ENCODE measurements at places on chromosomes 1 and 21.

DNA sequence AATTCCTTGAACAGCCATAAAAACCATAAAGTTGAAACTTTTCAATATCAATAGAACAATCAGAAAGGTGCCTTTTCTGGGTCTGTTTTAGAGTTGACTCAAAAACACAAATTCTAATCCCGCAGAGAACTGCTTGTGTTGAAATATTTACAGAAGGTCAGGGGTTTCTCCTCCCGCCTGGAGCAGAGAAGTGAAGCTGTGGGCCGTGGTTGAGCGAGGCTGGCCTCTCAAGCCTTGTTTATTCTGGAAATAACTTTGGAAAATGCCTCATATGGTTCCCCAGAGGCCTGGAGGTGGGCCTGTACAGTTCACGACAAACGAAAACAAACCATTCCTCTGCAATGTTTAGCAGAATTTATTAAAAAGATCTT lies 90.8 kb upstream of the ERRFI1 start:
- no peak for DNase-seq

- no peak for DNase-seq
These were observed 14.0 kb downstream of the OLFML2B start for GRCh38 chr1:162009501-162010174.

DNA sequence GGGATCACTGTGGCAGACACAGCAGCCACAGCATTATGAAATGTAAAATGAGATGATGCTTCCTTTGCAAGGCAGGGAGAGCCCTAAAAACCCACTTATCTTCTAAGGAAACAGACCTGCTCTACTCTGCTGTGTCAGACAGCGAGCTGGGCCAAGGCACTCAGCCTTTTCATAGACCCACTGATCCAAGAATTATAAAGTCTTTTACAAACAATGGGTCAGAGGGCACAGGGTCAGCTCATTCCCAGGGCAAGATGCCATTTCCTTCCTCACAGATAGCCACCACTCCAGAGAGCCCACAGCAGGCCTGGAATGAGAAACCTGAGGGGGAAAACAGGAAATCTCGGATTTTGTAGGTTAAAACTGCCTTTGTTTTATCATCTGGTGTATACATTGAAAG lies 42.9 kb downstream of the CASQ2 start:
- no peak for DNase-seq

DNA sequence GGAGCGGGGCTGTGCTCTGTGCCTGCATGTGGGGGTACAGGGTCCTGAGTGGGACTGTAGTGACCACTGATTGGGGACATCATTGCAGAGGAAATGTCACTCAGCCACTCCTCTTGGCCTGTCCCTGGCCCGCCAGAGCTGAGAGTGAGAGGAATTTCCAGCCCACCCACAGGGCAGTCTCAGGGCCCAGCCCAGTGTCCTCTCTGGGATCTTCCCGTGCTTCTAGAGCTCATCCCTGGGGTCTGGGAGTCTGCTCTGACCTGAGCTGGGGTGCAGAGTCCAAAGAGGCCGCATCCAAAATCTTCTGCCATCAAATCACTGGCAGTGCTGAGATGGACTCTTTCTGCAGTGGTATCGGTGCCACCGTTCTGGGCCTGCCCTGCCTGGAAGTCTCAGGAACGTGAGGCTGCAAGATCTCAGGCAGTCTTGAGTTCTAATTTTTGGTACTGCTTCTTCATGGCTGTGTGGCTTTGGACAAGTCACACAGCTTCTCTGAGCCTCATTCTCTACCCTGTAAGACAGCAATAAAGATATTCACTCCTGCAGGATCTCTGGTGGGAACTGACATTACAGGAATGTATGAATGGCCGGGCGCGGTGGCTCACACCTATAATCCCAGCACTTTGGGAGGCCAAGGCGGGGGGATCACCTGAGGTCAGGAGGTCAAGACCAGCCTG lies 100.8 kb upstream of the TARDBP start:
- no peak for DNase-seq

- DNase-seq, result no peak
These were observed 26.4 kb downstream of the RRAGC start for GRCh38 chr1:38833146-38833545.

DNA sequence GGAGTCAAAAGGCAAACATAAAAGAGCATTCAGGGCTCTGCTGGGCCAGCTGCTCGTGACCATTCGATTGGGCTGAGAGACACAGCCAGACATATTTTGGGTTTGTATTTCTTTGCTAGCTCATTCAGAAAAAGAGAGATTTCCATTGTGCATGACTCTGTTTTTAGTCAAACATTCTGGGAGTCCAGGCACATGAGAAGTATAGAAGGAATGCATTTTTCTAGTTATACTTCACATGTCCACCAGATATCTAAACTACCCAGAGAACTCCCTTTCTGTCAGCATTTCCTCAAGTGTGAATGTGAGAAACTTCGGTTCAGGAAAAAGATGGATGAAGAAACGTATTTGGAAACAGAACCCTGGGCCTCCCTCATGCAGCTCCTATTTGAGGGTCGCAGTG lies 6.3 kb upstream of the KCNE1 start:
- no peak for DNase-seq

DNA sequence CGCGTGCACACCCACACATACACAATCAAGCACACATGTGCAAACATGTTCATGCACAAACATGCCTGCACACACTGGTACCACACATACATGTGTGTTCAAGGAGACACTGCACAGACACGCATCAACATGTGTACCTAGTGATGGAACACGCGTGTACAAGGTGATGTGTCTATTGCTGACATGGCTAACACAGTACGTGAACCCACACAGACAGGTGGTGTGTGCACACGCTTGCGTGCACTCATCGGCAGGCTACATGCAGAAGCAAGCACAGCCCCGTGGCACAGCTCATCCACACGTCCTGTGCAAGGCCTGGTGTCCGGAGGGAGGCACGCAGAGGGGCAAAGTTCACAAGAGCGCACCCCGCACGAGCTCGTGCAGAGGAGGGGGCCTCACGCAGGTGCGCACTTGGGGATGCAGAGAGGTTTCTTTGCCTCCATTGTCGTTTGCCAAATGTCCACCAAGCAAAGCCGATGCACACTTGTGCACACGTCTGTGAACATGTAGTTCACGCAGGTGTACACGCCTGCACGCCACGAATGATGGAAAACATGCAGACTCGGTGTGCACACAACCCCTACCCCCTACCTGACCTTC lies 969 bp downstream of the ACAP3 start:
- peak; percentile 54 for DNase-seq

GRCh38 chr1:160744199-160744851 lies 5.3 kb downstream of the SLAMF7 start:
- DNase-seq, result no peak

DNA sequence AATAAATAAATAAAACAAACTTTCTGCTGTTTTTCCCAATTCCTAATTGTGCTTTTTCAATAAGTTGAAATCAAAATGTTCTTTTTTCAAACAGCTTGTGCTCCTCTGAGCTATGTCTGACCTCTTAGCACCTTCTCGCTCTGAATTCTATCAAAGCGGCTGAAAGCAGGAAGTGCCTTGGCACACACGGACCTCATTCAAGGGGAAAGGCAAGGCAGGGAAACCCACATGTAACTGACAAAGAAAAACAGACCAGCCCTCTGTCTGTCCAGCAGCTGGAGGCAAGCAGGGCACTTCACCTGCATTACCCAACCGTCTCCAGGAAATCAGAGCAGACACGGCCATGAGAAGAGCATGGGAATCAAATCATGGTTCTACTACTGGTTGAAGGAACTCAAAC lies 56.7 kb downstream of the PLPP3 start:
- DNase-seq, result no peak

DNA sequence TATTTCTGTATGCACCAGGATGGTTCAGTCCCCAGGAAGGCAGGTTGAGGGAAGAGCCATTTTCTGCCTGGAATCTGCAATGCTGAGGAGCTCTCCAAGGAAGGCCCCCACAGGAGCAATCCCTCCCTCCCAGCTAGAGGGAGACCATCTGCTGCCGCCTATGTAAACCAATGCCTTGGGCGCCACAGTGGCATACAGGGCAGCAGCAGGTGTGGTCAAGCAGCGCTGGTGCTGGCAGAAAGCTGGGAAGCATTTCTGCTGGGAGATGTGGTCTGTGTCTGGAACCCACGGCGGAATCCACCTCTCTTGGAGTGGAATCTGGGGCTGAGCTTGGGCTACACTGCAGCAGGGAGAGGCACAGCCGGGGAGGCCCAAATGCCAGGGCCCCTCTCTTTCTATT lies 283.3 kb downstream of the RRAGC start:
- DNase-seq, result peak; percentile 72

DNA sequence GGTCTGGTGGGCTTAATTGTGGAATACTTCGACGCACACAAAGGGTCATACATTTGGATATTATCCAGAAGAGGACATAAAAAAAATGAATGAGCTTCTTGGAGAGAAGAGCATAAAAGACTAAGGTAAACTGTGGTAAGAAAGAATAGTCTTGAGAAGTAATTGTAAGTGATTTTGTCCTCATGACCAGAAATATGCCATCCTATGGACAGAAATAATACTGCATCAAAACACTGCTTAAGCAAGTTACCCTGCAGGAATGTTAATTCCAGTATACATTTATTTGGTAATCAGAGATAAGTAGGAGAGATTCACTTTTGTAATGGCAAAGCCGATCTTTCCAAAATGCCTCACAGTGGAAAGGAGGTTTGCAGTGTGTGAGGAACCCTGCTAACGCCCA lies 111.9 kb downstream of the NRIP1 start:
- DNase-seq, result no peak

GRCh38 chr1:240790856-240791255 lies 178.9 kb upstream of the GREM2 start:
- no peak for DNase-seq

- no peak for DNase-seq
These were observed 105.6 kb upstream of the USH2A start for GRCh38 chr1:216528816-216529215.

GRCh38 chr1:1603671-1604373 lies 3.9 kb upstream of the FNDC10 start:
- DNase-seq, result no peak

GRCh38 chr1:235954306-235955283 lies 87.9 kb upstream of the LYST start:
- no peak for DNase-seq

DNA sequence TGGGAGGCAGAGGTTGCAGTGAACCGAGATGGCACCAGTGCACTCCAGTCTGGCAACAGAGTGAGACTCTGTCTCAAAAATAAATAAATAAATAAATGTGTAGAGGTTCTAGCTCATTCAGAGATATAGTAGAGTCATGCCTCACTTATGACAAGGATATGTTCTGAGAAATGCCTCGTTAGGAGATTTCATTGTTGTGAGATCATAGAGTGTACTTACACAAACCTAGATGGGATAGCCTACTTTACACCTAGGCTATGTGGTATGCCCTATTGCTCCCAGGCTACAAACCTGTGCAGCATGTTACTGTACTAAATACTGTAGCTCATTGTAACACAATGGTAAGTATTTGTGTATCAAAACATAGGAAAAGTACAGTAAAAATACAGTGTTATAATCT lies 155.3 kb upstream of the JUN start:
- DNase-seq, result no peak

DNA sequence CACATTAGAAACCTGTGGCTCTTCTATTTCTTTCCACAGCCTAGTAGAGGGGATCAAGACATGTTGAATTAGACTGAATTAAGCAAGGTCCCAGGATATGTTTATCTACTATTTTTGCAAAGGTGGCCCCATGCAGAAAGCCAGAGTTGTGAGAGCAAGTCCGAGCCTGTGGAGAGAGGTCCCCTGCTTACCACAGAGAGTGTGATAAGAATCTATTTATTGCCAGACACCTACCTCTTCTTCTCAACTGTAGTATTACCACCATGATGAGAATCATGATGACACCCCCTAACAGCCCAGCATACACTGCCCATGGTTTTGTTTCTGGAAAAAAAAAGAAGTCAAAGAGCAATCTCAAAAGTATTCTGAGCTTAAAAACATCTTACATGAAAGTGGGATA lies 23.0 kb downstream of the SLAMF1 start:
- no peak for DNase-seq

GRCh38 chr21:34928637-34929036 lies 120.5 kb downstream of the RUNX1 start:
- DNase-seq, result no peak

GRCh38 chr1:12554521-12555305 lies 63.3 kb downstream of the DHRS3 start:
- DNase-seq, result no peak

GRCh38 chr1:119742677-119743076 lies 26.0 kb downstream of the HMGCS2 start:
- no peak for DNase-seq

GRCh38 chr1:94743862-94744261 lies 76.3 kb upstream of the SLC44A3 start:
- peak; percentile 83 for DNase-seq

DNA sequence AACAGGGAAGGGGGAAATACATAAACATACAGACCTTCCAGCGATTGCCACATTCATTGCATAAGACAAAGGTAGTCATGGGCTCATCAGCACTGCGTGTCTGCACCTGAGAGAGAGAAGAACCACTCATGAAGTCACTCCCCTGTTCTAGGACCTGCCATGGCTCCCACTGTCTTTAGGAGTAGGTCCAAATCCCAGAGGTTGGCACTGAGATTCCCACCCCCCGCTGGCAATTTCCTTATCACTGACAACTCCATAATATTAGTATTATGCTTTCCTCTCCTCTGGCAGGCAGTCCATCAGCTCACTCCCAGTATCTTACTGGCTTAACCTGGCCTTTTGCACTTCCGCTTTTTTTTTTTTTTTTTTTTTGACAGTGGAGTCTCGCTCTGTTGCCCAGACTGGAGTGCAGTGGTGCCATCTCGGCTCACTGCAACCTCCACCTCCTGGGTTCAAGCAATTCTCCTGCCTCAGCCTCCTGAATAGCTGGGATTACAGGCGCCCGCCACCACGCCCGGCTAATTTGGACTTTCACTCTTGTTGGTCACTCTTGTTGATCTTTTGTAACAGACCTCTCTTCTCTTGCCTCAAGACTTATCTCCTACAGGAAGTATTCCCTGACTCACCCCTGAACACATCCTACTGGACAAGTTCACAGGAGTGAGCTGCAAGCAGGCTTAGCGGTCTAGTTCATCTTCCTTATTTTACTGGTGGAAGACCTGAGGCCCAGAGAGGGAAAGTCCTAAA lies 14.8 kb upstream of the ZNF436 start:
- no peak for DNase-seq

DNA sequence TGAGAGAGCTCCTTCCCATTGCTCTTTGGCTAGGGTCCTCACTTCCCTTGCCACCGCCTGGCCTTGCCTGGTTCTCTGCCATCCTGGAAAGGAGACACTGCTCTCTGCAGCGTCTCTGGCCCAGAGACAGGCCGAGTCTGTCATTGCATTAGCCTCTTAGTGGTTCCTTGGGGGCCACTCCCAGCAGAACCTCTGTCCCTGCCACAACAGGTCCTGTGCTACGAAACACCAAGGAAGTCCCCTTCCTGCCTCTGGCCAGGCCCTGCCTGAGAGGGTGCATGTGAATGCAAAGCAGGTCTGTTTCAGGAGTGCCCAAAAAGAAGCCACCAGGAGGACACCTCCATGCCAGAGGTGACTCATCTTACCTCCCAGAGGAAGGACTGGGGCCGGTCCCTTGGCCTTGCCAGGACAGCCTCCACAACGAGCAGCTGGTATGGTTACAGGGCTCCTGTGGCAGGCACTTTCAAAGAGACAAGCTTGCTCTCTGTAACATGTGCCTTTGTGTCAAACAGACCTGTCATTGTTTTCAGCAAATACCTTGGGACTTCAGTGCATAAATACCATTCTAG lies 59.6 kb downstream of the VPS26C start:
- DNase-seq, result no peak

All from NCI-H2171 treated with DMSO at 0.1 percent for 48 hours (cell line).